Right renal pelvis (tissue), 4 donors: ENCODE measurements at places on chromosomes 3 and 15. TPM values are rescaled to one million over a fixed set of nuclear protein-coding genes. Genes with fewer than 3 reads are reported as not detected.

Gene SNX33
- 22.3 TPM for polyA plus RNA-seq

Gene FBXO40
- 0.03 TPM for polyA plus RNA-seq

Gene PLIN1
- 1.00 TPM for polyA plus RNA-seq

Gene INSYN1
- polyA plus RNA-seq: 16.7 TPM

Gene TMCO5A
- not detected for polyA plus RNA-seq

Gene CYP1A2
- polyA plus RNA-seq: not detected

Gene C2CD4B
- polyA plus RNA-seq: 0.62 TPM

Gene TRPM1
- polyA plus RNA-seq: 0.20 TPM

Gene P3H2
- 84.2 TPM for polyA plus RNA-seq

Gene AHSG
- polyA plus RNA-seq: 3.1 TPM

DNA sequence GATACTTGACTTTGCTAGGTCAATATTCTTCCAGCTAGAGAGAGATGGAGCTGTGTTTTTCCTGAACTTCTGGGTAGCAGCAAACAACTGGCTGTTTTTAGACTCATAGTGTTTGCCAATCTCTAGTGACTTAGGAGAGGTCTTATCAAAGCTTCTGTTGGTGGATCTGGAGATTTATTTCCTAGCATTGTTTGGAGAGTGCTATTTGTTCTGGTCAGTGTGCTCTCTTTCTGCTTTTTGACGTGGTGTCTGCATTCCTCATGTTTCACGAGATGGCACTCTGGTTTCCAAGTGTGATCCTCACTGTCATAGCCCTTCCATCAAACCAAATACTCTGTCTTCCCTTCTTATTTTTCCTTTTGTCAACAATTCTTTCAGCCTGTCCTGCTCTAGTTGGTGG is 88.6 kb upstream of the DAZL start:
- DNase-seq: no peak

GRCh38 chr15:71469413-71469812 is 340.9 kb upstream of the NR2E3 start:
- DNase-seq: no peak

DNA sequence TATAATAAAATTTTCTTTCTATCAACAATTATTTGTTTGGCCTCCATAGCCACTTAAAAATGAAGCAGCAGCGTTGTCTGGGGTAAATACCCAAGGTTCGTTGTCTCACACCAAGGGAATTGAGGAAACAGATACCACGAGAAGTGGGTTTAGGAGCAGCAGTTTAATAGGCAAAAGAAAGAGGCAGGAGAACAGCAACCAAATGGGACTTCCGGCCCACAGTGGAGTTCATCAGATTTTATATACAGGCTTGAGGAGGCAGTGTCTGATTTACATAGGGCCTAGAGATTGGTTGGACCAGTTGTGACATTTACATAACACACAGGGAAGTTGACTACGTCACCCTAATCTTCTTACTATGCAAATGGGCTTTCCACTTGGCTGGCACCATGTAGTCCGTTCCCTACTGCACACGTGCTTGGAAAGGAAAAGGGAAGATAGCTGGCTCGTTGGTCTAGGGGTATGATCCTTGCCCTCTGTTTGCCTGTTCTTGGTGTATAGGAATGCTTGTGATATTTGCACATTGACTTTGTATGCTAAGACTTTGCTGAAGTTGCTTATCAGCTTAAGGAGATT is 61.5 kb upstream of the SETMAR start:
- no peak for DNase-seq

DNA sequence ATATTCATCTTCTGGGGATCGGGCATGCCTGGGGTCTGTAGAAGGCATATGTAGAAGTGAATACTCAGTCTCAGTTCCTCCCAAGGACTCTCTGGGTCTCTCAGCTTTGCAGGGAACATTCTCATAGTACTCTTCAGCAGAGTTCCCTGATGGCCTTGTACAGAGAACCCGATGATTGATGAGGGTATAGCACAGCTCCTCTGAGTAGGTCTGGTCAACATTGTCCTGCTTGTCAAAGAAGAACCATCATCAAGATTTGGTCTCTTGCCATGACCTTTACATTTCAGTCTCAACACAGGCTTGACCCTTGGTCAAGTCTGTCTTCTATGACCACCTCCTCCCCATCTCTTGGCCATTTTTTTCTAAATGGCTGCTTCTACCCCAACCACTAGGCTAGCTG is 9.5 kb downstream of the GCSAM start:
- DNase-seq: no peak

DNA sequence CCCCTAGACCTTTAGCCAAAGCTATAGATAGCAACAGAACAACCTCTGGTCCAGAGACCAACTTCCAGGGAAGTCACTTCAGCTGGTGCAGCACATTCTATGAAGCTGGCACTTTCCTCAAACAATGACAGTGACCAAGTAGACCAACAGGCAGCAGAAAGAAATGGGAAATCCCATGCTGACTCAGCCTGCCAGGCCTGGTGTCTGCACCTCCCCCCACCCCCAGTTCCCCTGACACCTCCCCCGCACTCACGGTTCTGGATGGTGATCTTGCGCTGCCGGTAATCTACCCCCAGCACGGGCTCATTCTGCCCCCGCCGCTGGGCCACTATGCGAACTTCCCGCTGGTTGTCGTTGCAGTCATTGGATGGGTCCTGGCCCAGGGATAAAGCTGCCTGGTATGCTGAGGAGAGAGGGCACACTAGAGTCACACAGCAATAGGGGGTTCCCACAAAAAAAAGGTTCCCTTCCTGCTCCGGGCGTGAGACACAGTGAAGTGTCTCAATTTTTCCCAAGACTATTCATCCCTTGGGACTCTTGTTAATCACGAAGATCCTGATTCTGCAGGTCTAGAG is 17.0 kb downstream of the ILDR1 start:
- DNase-seq: no peak

GRCh38 chr3:143089965-143090364 is 29.6 kb upstream of the CHST2 start:
- no peak for DNase-seq

DNA sequence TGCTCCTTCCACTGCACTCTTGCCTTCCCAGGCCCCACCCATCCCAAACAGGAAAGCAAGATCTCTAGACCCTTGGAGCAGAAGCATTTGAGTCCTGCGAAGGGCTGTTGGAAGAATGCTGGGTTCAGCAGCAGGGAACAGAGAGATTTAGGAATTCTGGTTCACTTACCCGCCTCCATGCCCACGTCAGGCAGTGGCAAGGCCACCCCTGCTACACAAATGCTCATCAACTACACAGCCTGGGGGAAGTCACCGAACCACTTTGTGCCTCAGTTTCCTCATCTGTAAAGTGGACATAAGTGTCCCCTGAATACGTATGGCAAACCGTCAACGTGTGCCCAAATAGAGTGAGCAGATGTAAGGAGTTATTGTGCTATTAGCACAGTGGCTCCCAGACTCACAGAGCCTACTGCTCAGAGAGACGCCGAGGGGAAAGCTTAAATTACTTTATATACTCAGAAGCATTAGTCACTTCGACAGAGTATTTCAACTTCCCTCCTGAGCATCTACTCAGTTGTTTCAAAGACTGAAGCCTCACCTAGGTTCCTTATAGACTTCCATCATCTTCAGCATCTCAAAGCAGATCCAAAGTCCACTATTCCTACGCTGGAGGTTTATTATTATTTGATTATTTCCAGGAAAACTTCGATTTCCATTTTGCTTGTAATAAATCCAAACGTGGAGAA is 905 bp downstream of the HOMER2 start:
- DNase-seq: no peak

DNA sequence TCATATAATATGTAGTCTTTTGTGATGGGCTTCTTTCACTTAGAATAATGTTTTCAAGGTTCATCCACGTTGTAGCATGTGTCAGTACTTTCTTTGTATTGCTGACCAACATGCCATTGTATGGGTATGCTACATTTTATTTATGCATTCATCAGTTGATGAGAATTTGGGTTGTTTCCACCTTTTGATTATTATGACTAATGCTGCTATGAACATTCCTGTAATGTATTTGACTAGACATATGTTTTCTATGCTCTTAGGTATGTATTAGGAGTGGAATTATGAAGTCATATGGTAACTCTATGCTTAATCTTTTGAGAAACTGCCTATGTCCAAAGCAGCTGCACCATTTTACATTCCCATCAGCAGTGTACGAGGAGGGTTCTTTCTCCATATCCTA is 3.2 kb upstream of the PODXL2 start:
- no peak for DNase-seq

GRCh38 chr3:56990641-56991015 is 69.8 kb upstream of the SPATA12 start:
- DNase-seq: no peak

- DNase-seq: no peak
Measured at GRCh38 chr3:58577269-58577821, at the start of gene FAM107A. TSS of gene FAM107A (minus strand) at chr3:58577391. CDS start at chr3:58569860, 7,531 bp downstream.

DNA sequence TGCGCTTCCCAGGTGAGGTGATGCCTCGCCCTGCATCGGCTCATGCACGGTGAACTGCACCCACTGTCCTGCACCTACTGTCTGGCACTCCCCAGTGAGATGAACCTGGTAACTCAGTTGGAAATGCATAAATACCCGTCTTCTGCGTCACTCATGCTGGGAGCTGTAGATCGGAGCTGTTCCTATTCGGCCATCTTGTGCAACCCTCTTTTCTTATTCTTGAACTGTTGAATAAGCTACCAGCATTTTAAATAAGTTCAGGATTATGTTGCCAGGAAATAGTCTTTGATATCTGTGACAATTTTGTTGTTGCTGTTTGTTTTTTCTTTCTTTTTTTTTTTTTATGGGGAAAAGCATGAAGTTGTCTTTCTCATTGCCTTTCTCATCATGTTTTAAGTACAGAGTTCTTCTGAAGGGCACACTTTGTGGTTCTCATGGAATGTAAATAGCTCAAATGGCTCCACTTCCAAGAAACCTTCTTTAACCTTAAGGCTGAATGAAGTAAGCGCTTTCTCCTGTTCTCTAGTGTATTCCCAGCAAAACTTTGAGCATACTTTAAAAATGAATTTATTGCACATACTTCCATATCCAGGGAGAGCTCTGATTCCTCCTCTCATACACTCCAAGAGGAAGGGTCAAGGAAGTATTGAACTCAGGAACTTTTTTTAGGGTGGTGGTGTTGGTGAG is 468.0 kb upstream of the TBL1XR1 start:
- no peak for DNase-seq

GRCh38 chr3:79685108-79685507 is 82.7 kb downstream of the ROBO1 start:
- DNase-seq: no peak

GRCh38 chr15:44530653-44531052 is 6.3 kb upstream of the EIF3J start:
- no peak for DNase-seq

DNA sequence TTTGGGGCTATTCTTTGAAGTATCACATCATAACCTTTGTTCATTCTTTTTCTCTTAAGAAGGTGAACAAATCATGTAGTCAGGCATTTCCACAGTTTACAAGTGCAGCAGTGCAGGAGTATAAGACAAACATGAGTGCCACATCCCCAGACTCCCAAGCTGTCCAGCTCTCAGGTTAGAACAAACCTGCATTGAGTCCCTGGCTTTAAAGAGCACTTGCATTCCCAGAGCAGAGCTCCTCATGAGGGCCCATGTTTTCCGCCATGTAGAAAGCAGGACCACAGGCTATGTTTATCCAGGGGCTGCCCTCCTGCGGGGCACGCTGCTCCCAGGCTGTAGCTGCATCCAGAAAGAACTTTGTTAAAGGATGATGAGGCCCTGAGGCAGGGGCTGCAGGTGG is 267.7 kb downstream of the TLE3 start:
- DNase-seq: no peak

DNA sequence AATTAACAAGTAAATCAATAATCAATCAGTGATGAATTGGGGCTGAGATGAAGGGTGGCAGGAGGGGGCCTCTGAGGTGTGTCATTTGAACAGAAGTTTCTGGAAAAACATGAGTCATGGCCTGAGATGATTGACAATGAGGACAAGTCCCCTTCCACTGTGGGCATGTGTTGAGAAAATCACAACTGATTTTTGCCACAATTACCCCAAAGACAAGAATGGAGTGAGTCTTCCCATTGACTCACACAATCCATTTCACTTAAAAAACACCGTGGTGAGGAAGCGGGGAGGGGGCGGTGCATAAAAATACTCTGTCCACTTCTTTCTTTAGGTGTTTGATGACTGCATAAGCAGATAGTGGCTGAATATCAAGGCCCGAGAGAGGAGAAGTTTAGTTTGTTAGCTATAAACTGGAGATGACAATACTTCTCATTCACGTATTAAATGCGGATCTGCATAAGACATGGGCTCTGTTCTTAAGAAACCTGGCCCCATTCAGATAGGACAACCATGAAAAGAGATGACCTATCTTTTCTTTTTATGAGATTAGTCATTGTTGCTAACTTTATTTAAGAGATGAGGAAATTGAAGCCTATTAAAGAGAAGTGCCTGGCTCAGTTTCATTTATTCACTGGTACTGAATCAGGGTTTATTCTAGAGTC is 34.7 kb downstream of the SHC4 start:
- no peak for DNase-seq

- no peak for DNase-seq
Measured at GRCh38 chr3:111906656-111907055, 47.6 kb downstream of the PHLDB2 start.

DNA sequence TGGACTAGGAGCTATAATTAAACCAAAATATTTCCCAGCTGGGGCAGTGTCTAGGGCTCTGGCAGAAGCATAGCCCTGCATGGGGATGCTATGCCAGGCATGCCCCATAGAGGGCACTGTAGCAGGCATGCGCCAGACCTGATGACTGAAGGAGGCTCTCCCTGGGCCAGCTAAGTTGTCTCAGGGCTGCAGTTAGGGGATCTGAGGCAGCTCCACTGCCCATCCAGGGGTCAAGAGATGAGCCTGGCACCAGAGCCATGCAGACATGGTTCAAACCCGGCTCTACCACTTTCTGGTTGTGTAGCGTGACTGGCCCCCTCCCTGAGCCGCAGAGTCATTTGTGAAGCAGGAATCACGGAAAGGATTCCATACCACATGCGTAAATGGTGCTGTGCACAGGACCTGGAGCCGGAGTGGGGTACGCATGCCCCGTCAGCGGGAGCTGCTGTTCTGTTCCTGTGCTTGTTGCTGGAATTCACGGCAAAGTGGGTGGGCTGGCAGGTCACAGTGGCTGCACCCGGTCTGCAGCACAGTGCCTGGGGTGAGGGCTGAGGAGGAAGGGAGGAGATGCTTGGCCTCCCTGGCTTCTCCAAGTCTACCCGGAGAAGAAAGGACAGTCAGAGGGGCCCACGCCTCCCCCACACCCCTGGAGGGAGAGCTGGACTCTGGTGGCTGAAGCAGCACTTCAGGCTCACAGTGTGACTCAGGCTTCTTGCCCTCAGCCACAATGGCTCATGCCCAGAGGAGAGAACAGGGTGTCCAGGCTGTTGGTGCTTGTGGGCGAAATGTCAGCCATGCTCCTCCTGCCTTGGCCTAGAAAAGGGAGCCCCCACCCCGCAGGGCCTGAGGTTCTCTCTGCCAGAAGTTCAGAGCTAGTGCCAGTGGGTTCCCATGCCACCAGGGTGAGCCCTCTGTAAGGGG is 43.1 kb downstream of the DNASE1L3 start:
- no peak for DNase-seq

- no peak for DNase-seq
Measured at GRCh38 chr3:107506458-107506857, 16.3 kb upstream of the BBX start.
